ENCODE measurements at places on chromosomes 6 and 20. TPM values are rescaled to one million over a fixed set of nuclear protein-coding genes. Genes with fewer than 3 reads are reported as not detected.

DNA sequence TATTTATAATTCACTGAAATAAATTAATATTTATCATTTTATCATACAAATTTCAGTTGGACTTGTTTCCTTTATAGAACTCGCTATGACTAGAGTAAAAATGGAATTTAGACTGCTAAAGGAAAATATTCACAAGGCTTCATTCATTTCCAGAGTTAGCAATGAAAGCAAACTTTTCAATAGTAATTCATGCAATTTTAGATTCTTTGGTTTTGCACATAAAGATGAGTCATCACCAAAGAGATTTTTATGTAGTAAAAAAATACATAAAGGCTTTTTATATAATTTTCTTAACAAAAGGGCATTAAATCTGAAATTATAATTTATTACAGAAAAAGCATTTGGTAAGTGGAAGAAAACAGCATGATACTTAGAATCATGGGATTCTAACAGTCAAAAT, 37.2 kb upstream of the STXBP5 start:
- DNase-seq, result no peak

GRCh38 chr6:84055647-84056046, 22.1 kb downstream of the MRAP2 start:
- DNase-seq, result no peak

DNA sequence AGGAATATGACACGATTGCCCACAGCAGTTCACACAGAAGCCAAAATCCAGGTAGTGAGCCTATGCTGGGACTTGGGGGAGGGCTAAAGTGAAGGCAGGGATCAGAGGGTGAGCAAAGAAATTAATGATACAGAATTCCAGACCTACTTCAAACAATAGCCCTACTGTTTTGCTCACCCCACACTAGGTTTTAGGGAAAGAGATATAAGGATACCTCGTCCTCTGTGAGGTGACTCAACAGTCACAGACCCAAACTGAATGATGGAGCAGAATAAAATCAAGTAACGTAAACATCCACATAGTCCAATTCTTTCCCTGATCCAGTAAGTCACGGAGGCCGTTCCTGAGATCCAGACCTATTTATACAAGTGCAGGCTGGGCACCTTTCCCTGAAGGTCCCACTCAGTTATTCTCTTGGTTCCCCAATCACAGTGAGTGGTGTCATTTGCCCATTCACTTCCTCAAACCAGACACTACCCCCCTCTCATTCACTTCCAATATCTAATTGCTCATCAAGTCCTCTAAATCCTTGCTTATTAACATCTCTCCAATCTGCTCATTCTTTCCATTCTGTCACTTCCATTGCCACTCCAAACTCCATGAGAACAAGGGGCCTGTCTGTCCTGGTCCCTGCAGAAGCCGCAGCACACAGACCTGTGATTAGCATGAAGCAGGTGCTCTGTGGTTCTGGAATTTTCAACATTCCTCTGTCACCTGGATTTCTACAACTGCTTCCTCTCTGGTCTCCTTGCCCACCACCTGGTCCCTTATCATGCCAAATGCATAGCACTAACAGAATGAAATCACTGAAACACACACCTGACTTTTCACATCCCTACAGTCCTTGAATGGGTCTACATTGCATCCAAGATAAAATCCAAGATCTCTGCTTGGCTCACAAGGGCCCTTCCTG, 55.9 kb downstream of the ATXN1 start:
- DNase-seq, result no peak

DNA sequence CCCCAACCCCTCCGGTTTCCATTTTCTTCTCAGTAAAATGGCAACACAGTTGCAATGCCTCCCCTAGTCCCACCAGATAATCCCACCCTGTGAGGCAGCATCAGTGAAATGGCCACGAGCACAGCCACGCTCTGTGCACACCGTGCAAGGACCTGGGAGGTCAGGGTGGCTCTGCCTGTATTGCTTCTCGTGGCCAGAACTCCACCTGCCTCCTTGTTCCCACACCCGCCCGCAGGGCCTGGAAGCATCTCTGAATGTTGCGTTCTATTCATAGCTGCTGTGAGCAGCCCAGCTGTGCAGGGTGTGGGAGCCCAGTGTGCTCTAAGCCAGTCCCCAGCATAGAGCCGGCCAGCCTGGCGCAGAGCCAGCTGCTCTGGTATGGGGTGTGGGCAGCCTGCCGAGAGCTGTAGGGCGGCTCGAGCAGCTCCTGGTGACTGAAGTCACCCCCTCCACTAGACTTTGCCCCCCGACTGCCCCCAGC, 161.1 kb downstream of the DLL1 start:
- no peak for DNase-seq

DNA sequence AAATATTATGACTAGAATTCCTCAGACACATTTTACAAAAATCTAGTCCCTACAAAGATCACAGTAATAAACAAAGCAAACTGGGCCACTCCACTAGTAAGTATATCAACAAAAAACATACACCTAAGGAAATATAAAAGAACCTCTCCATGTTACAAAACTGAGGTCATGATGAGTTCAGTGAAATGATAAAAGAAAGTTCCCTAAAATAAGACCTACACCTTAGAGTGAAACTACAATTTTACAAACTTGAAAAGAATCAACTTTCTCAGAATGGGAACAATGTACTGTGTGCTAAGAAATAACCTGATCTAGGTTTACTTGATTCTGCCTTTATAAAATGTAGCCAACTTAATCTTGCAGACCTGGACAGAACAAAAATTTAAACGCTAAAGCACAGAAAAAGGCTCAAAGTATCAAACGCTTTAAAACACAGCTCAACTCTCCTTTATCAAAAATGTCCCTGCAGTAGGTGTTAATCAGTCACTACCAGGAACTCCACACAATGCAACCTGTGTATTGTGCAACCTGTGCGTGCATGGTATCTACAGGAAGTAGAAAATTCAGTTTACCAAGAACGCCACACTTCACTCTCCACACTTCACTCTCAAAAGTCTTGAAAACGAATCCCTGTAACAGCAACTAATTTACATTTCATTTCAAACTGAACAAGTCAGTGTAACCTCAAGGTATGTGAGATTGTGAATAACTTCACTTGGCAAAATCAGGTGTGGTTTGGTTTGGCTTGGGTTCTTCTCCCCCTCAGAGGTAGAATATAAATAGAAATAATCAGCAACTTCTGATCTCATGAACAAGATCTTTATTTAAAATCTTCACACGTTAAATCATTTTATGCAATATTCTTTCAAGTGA, 1.8 kb downstream of the RALGAPA2 start:
- DNase-seq, result no peak

GRCh38 chr6:43773050-43773979, 3.3 kb downstream of the VEGFA start:
- no peak for DNase-seq

Gene C20orf173
- total RNA-seq, result not detected

Gene TRIM40
- total RNA-seq, result not detected
